A549 treated with CpdA at 1 μM for 4 hours (cell line): ENCODE measurements at places on chromosomes 5 and 9. TPM values are rescaled to one million over a fixed set of nuclear protein-coding genes. Genes with fewer than 3 reads are reported as not detected.

Gene GABRA1
- total RNA-seq: not detected in 5 replicates

Gene SLCO4C1
- not detected in 5 replicates for total RNA-seq

Gene POC5
- 8.7 to 12.8 TPM (median 10.2 TPM) in 5 replicates for total RNA-seq

Gene BARHL1
- total RNA-seq: 0.06 TPM in 1 of 5 replicates, not detected in the others

Gene CACNA1B
- total RNA-seq: 0.02 to 0.06 TPM (median 0.03 TPM) in 5 replicates

Gene LPAR1
- total RNA-seq: 10.7 to 12.1 TPM (median 11.3 TPM) in 5 replicates

Gene IL9
- not detected in 5 replicates for total RNA-seq
